Astrocyte of the spinal cord (primary cell): ENCODE measurements at places on chromosomes 6 and 20.
A peak's percentile ranks its signal among the peaks of the same experiment; 100 is the strongest.

- no peak for DNase-seq
Observed at GRCh38 chr6:18335948-18336347, 51.2 kb upstream of the RNF144B start.

DNA sequence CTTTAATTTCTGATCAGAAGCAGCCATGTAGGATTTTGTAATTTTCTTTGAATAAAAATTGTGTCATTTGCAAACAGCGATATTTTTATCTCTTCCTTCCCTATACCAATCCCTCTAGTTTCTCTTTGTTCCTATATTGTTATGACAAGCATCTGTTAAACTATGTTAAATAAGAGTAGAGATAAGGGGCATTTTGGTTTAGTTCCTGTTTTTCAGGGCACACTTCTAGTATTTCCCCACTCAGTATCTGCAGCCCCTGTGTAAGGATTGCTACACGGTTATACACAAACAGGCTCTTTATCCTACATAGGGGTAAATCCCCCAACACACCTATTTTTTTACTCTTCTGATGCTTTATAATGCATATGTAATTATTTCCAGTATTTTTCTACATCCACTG lies 42.1 kb downstream of the TRERF1 start:
- DNase-seq, result no peak

DNA sequence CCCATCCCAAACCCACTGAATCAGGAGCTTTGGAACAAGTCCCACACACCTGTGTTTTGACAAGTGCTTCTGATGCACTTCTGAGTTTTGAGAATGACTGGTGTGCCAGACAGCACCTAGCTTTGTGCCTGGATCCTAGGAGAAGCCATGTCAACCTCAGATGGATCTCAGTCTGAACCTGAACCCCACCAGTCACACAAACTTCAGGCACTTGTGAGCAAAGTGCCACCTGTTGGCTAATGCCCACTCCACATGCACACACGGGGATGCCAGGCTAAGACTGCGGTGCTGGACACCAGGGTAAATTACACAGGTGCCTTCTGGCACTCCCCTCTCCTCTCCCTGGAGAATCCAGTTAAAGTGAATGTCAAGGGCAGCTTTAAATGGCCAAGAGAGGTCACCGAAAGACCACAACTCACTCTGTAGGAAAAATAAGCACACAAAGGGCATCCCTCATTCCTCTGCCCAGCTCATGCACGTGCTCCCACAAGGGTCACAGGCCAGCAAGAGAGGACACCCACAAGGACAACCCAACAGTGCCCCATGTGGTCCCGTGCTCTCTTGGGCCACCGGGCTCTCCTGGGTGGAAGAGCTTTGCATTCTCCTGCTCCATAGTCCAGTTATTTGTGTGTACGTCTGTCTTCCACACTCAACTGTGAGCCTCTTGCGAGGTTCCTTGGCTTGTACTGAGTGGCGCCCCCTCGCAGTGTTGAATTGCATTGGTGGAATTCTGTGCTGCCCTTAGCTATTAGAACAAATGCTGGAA lies 45.6 kb downstream of the TAF8 start:
- DNase-seq, result no peak

DNA sequence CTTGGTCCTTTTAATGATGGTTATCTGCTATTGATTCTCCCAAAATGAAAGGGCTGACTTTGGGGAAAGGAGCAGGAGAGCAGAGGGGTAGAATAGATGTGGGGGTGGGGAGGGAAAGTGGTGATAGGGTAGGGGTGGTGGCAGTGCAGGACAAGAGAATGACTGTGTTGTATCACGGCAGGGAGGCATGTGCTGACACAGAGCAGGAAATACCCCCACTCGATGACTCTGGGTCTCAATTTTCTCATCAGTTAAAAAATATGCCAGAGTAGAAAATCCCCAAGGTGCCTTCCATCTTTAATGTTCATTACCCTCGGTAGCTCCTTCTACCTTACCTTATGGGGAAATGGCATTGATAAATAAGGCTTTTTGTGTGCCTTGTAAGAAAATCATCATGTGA lies 79.0 kb upstream of the ATXN1 start:
- DNase-seq, result no peak

GRCh38 chr6:119683671-119684070 lies 334.1 kb upstream of the MAN1A1 start:
- DNase-seq, result no peak

- no peak for DNase-seq
Observed at GRCh38 chr6:39847221-39847620, 55.0 kb downstream of the DAAM2 start.

DNA sequence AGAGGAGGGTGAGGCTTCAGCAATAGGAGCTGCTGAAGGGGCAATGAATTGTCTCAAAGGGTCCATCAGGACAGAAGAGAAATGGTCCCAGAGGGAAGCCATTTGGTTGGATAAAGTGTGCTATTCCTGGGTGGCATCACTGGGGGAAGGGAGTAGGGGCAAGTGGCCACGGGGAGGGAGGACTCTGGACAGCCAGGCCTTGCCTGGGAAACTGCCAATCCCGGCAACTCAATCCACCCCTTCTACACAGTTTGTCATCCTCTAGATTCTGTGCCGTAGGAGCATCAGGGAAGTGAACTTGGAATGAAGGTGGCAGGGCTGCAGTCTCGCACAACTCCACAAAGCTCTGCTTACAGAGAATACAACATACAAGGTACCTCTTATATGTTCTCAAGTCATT lies 59.5 kb upstream of the RIPOR2 start:
- no peak for DNase-seq

GRCh38 chr6:37547564-37548061 lies 47.9 kb upstream of the CCDC167 start:
- DNase-seq, result peak; percentile 72

- DNase-seq, result no peak
Observed at GRCh38 chr20:63745424-63745805, 5.8 kb downstream of the SLC2A4RG start.

- no peak for DNase-seq
Observed at GRCh38 chr6:11824986-11825385, 46.4 kb upstream of the ADTRP start.

GRCh38 chr20:45470937-45471336 lies 1.4 kb downstream of the WFDC2 start:
- DNase-seq, result no peak

DNA sequence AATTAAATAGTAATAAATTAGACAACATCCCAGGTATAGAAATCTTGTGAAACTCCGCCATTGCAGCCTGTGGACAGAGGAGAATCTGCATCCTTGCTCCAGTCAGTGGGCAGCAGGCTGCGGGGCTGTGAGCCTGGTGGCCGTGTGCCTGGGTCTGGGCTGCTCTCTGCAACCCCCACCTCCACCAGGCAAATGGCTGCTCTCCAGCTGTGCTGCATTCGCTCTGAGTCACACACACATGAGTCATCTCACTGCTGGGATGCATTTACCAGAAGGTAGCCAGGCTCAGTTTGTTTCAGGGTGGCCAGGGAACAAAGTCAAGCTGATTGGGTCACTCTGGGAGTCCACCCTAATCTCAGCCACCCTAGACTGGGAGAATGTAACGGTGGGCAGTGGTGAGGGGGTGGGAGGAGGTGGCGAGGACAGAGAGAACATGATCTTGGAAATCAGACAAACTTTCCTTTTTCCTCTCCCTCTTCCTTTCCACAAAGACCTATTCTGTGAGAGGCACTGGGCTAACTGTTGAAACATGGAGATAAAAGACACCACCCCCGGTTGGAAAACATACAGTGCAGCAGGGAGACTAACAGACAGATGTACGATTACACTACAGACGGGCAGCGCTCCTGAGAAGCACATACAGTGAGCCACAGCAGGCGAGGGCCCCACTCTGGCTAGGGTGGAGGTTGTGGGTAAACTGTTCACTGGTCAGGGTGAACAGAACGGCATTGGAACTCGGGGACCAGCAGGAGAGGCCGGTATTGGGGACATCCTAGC lies 59.2 kb downstream of the TRAM2 start:
- peak; percentile 97 for DNase-seq

DNA sequence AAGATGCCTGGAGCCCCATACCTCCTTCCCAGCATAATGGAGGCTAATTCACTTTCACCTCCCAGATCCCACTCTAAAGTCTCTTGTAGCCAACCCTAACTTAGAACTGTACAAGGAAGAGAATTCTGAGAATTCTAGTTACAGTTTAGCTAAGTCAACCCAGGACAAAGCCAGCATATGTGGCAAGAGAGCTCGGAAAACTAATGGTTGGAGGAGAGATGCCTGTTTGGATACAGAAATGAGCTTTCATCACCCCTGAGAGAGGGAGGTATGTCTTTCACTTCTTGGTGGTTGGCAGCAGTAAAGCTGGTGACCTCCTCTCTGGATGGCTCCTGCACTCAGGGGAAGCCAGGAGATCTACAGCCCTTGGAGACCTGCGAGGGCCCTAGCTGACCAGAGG lies 252.6 kb upstream of the SUPT3H start:
- DNase-seq, result no peak

DNA sequence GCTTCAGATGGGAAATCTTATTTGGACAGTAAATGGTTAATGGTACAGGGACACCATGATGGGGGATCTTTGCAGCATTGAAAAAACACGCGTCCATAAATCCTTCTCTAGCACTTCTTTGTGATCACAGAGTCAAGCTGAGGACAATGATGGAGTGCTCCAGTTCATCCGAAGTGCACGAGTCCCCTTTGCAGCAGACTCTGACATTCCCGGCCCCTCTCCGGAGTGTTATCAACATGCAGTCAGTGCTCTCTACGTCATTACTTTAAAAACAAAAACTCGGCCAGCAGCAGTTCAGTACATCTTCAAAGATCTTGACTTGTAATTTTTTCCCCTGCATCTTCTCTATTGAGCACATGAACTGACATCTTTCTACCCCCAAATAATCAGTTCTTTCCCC lies 185.5 kb upstream of the AKAP12 start:
- peak; percentile 76 for DNase-seq

DNA sequence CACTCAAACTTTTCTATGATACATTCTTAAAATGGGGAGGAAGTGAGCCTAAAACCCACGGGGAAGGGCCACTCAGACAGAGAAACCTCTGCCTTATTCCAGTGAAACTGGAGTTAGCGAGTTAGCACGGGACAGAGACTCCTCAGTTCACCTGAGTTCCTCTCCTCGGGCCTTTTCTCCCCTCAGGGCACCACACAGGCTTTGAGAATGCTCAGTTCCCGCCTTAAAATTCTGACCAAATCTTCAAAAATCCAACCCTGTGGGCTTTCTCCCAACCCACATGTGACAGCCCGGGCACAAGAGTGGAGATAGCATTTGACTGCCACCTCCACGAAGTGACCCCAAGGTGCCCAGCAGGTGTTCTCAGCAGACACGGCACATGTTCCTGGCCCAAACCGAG lies 204.3 kb downstream of the SMOC2 start:
- no peak for DNase-seq

GRCh38 chr6:128570680-128571063 lies 50.3 kb upstream of the PTPRK start:
- peak; percentile 29 for DNase-seq

- DNase-seq, result peak; percentile 51
Observed at GRCh38 chr20:41047975-41048305, 19.3 kb downstream of the TOP1 start.

DNA sequence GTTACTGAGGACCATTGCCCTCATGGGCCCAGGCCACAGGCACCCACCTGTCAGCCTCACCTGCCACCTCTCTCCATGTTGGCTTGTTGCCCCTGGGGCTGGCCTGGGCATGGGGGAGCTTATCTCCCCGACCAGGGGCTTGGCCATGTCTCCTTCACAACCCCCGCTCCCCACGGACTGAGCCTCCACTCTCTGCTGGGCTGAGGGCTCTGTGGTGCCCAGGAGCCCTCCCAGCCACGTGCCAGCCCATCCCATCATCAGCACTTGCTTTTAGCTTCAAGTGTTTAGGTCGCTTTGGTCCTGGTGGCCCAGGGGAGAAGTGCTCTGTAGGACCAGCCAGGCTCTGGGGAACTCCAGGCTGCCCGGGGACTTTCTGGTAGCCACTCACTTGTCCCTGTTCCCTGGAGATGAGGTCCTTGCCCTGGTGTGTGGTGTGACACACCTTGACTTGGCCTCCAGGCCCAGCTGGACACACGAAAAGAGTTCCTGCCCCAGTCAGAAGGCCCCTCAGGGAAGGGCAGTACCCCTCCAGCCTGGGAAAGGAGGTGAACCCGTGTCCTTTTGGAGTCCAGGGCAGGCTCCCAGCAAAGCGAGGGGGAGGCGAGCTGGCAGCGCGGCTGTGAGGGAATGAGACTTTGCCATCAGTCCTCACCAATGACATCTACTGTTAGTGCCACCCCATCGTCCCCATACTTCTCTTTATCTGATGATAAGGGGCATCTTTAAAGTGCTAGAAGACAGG lies 352.6 kb downstream of the ZFAND3 start:
- DNase-seq, result no peak

DNA sequence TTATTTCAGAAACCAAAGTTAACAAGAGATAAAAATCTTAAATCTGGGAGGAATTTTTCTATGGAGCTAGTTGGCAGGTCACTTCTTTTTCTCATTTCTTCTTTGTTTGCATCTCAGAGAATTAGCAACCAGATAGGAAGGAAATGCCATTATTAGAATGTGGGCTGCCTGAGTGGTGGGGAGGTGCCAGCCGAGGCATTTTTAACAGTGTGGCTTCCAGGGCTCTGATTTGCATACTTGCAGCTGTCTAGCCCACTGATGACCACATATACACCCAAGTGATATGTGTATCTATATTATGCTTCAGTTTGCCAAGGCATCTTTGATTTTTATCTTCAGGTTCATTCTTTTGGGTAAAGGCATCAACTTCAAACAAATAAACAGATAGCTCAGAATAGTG lies 206.7 kb downstream of the CLIC5 start:
- DNase-seq, result no peak

DNA sequence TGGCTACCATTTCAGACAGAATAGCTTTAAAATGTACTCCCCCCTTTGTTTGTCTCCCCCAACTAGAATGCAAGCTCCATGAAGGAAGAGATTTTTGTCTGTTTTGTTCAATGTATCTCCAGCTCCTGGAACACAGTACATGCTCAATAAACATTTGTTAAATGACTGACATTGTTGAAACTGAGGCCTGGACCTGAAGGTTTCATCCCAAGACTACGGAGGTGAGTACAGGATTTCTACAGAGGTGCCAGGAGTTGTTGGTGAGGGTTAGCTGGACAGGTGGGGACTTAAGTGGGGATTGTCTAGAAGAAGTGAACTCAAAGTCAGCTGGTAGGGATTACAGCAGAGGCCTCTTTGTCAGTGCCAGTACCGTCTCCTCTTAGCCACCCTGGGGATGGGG lies 19.4 kb downstream of the VEGFA start:
- no peak for DNase-seq

DNA sequence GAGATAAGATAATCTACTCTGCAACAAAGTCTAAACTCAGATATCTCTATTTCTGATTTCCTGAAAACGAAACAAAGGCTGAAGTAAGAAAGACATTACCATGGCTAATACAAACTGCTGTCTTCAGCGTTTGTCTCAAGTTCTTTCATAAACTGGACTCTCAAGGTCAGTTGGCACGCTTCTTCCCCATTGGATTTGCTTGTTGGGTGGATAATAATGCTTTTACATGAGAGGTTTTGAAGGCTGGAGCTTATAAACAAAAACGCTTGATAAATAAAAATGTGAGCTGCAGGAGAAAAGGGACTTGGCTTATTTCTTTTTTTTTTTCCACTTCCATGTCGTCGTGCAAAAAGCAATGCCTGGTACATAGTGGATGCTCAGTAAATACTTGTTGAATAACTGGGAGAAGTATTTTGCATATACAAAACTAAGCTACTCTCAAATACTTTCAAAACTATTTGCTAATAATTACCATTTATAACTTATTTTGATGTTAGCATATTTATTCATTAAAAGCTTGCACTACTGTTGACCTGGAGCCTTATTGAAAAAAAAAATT lies 65.7 kb upstream of the EEF1A1 start:
- no peak for DNase-seq
